Activated CD8-positive, alpha-beta memory T cell treated with anti-CD3 and anti-CD28 coated beads for 1 hour (primary cell): ENCODE measurements at places on chromosomes 5 and 9.

GRCh38 chr5:8239198-8239597, 370.2 kb downstream of the MTRR start:
- DNase-seq: no peak

- no peak for DNase-seq
These were observed 97.6 kb upstream of the FANCC start for GRCh38 chr9:95415158-95415557.

GRCh38 chr5:464843-465590, 22.0 kb downstream of the EXOC3 start:
- DNase-seq: no peak

DNA sequence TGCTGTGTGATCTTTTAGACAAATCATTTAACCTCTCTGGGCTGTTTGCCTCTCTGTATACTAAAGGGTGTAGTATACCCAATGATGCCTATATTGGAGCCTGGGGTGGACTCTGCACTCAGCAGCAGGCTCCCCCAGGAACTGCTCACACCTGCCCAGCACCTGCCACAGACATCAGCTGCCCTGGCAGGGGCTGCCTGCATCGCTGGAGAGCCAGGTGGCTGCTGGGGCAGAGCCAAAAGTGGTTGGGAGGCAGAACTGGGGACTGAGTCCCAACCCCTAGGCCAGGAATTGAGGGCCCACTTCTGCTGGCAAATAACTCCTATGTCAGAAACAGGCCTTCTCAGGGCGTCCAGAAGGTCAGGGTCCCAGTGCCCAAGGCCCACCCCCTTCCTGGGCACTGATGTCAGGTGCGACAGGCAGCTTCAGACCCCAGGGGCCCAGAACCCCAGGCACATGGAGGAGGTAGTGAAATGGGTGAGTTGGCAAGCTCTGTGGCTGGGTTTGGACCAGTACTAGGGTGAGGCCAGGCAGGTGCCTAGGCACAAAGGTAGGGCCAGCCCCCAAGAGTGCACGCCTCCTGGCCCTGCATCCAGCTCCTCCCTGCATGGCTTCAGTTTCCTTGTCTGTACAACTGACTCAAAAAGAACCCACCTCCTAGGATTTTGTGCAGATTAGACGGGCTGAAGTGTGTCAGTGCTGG, 5.8 kb downstream of the UNC5A start:
- DNase-seq: no peak

GRCh38 chr5:62305358-62305714, 670 bp upstream of the KIF2A start:
- no peak for DNase-seq

DNA sequence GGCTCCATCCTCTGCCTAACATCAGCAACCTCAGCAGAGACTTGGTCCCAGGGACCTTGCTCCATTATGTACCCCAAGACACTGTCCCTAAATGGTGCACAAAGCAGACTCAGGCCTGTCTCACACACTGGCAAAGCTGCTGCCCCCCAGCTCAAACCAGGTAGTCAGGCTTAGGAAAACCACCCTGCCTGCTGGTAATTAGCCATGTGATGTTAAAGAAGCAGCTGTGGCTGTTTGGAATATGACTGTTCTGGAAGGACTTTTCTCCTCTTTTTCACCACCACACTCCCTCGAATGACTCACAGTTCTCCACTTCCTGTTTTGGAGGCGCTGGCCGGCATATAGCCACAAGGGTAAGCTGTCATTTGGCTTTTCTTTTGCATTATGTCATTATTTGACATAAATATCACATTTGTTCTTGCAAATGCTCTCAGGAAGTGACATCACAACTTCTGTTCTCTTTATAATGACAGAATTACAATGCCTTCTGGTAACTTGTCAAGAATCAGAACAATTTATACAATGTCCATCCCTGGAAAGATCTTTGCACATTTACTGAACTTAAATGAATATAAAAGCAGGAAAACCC, 113.9 kb downstream of the SUSD1 start:
- no peak for DNase-seq

DNA sequence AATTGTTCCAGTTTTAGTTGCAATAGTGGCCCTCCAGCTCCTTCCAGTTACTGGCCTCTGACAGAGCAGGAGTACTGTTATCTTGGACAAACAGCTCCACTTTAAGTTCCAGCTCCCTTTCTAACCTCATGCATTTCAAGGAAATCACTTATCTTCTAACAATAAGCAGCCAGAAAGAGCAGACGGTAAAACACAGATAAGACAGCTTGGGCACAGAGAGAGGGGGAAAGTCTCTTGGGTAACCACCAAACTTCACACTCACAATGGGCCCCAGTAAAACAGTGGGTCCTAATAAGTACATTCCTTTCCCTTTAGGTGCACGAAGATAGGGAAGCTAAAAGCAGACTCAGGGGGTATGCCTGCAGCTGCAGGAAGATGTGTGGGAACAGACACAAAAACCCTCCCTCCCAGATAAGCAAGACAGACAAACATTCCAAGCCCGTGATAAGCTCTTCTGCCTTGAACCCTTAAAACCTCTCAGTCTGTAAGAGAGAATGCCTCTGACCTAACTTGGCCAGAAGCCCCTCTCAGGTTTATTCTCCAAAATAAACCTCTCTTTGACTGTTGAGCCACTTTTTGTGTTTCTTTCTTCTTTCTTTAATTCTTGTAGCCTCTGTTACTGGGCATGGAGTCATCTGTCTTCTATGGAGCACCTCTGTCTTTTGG, 30.8 kb downstream of the OR1J1 start:
- DNase-seq: no peak
